ENCODE measurements at places on chromosomes 6 and 20.

DNA sequence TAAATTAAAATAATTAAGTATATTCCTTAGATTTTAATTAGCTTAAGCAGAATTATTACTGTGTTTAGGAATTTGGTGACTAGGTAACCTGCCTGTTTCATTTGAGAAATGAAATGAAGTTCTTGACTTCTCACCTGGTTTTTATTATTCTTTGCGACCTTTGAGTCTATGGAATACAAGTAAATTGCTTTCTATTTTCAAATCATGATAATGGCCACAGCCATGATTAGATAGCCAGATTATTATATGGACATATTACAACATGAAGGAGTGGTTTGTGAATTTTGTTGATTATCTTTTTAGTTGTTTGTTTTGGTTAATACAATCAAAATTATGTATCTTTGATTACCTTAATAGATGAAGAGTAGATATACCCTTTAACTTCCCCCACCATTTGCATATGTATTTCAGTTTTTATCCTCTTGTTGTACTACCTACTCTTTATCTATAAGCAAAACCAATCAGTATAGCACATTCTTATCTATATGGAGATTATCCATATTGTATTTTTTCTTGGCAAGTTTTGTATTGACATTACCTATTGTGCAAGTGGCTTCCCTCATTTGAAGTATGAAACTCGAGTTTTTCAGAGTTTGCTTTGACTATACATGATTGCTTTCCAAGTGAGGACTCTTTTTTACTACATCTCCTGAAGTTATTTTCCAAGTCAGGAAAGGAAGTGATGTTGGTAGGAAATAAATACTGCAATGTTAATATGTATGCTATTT is 47.9 kb downstream of the CD2AP start:
- no peak for DNase-seq

DNA sequence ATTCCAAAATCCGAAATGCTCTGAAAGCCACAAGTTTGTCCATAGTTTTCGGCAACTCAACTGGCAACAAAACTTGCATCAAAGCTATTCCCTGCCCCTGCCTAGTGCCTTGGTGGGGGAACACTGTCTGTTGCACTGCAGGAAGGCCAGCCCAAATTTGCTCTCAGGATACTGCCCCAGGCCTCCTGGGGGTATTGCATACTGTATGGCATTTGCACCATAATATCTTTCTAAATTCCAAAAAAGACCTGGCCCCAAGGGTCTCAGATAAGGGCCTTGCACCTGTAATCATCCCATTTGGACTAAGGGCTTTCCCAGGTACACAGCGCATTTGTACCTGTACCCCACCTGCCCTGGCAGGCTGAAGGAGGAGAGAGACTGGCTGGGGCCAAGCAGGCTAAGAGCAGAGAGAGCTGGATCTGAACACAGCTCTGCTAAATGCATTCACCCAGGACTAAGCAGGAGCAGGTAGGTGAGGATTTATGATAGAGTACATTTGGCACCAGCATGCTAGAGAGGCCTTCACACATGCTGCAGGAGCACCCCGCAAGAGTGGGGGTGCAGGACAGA is 4.0 kb upstream of the GRM4 start:
- no peak for DNase-seq

GRCh38 chr6:6696867-6697531 is 108.5 kb downstream of the LY86 start:
- DNase-seq = peak; percentile 90

DNA sequence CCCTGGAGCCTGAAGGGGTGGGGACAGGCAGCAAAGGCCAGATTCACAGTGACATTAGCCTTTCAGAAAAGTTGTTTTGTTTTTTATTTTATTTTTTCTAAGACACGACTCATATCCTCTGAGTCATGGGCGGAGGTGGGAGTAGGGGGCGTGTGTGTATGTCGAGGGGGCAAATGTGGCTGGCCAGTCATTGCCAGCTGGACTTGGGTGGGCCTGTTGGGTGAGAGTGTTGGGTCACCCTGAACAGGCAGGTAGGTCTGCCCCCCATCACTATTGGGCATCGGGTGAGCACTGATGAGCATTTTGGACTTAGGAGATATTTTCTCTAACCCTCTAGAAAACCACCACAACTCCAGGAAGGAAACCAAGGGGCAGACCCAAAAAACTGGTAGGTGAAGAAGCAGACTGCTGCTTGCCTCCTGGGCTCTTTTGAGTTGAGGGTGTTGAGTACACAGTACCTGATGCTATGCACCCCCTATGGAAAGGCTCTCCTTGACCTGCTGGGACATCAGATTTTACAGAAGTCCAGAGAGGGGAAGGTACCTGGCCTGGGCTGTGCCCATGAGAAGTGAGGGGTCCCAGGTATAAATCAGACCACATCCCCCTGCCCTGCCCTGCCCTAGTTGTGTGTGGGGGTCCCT is 5.6 kb downstream of the SMIM29 start:
- DNase-seq = no peak

DNA sequence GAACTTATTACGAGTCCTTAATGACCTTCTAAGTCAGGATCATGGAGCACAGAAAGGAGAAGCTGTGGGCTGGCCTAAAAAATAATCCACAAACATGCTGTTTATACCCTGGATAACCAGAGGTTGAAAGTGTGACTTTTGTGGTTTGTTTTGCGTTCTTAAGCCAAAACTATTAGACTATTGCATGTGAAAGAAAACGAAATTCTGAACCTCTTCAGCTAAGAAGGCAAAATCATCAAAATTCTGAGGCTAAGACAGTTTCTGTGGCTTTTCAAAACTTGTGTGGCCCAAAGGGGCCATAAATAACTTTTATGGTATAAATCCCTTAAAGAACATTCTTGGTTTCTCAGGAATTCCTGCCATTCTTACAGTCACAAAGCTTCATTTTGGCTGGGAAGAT is 251.0 kb downstream of the UST start:
- no peak for DNase-seq

GRCh38 chr6:111625461-111626391 is 20.0 kb upstream of the TRAF3IP2 start:
- peak; percentile 92 for DNase-seq

GRCh38 chr6:119671105-119671504 is 321.5 kb upstream of the MAN1A1 start:
- DNase-seq = no peak

GRCh38 chr6:44458551-44458950 is 71.0 kb downstream of the CDC5L start:
- DNase-seq = no peak

DNA sequence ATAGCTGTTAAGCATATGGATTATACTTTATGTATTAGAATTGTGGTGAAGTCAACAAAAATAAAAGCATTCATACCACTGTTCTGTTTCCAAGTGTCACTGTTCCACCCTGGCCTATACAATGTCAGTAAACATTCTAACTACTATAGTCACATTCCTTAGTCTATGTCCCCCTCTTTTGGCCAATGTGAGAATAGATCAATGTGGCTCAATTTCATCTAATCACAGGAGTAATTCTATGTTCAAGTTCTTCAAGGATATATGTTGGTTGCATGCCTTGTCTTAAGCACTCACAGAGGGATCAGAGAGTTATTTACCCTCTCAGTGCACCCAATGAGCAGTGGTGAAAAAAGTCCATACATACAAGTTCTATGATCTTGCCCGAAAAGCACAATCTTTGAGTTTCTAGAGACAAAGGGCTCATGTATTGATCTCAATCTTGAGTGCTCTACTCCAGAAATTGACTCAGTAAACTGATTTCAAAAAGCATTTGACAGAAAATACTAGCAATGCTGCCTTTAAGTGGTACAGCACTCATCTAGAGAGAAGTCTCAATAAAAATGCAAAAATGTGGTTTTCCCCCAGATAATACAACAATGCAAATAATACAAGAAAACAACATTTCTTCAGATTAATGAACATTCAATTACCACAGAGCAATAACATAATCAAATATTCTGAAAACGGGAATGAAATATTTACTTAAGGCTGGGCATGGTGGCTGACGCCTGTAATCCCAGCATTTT is 16.5 kb downstream of the SMLR1 start:
- DNase-seq = peak; percentile 71

Measured in NCI-H82 (cell line).